Activated CD8-positive, alpha-beta memory T cell treated with anti-CD3 and anti-CD28 coated beads for 1 hour (primary cell): ENCODE measurements at places on chromosomes 2 and 18.

DNA sequence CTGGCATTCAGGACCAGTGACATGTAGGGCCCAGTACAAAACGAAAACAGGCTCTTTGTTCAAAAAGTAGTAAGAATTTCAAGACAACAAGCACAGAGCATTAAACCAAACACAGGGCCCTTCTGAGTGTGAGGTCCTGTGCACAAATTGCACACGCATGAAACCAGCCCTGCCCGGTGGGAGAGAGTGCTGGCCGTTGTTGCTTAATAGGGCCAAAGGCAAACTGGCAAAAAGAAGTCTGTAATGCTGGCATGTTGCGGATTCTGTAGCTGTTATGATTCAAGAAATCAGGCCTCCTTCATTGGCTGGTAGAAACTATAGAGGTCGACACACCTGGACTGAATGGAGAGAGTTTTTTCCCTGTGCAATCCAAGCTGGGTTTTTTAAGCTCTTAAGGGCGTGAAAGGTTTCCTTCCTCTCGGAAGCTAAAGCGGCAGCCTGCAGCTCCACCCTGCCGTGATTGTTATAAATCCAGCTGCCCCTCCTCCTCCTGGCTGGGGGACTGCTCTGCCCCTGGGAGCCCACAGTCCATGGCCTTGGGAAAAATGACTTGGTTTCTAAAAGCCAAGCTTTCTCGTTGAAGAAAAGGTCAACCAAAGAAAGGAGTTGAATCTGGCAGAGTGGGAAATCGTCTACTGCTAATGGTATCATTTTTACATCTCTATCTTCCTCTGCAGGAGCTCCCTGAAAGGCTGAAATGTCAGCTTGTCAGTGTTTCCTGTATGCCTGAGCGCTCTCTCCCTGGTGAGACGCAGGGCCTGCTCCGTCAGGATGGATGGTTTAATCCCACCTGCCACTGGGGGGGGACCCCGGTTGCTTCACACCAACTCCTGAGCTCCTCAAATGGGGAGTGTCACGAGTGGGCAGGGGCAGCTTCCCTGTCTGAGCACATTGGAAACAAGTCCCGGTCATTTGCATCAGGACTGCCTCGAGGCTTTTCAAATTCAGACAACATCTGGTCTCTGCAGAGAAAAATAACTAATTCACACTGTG is 143.6 kb downstream of the ALPK2 start:
- DNase-seq: no peak

DNA sequence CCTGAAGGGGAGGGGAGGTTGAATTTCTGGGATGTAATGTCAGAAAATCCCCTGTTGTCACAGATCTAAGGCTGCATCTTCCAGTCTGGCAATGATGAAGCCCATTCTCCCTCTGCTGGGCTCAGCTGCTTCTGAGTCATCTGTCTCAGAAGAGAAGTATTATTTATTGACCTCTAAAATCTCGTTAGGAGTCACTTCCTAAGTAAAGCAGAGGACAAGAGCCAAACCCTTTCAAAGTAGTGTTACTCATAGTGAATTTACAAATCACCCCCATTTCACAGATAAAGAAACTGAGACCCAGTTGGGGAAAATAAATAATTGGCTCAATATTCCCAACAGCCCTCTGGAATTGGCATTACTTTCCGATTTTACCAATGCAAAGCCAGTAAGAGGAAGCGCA is 167.3 kb upstream of the SKOR2 start:
- DNase-seq: no peak

- DNase-seq: no peak
Measured at GRCh38 chr2:24110660-24111303, 12.4 kb downstream of the PFN4 start.

DNA sequence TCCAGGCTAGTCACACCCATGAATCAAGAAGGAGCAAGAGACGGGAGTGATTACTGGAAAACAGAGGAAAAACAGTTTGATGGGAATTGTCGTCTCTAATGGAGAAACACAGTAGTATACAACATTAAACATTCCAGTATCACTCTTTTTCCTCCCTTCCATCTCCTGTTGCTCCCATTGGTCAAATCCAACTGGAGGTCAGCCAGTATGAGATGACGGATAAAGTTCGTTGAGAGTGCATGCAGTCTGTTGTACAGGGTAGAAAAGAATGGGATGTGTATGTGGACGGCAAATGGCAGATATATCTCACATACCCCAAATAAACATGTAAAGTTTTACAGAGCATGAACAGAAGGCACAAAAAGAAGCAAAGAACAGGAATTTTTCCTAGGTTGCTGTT is 221.9 kb upstream of the TNP1 start:
- no peak for DNase-seq

DNA sequence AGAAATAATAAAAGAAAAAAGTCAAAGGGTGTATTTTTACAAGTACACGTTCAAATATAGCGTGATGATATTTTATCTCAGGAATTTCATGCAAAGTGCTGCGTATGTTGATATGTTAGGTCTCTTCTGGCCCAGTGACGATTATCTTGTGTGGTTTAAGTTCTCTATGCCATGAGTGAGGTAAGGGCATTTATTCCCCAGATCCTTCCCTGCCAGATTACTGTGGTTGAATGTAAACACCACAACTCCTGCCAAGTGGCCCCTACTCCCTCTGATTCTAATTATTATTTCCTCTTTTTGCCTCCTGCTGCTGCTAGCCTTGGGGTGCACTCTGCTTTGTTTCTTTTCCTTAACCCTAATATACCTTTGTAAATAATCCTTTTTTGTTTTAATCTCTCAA is 12.2 kb downstream of the SCN2A start:
- DNase-seq: no peak

GRCh38 chr2:20091305-20091991 is 40.0 kb upstream of the LAPTM4A start:
- no peak for DNase-seq

DNA sequence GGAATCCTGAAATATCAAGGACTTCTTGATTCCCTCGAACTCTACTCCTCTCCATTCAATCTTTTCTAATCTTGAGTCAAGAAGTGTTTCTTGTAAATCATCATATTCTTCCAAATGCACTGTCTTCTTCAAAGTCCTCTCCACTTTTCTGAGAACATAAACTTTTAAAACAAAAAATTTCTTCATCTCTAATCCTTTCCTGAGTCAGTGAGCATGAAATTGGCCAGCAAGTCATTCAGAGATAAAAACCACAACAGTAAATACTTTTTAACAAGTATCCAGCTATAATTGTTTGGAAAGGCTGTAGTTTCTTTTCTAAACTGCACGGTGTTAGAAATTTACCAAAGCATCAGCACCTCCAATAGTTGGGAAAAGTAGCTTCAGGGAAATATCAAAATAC is 312.6 kb upstream of the GALNT5 start:
- DNase-seq: no peak

GRCh38 chr2:123692121-123692520 is 333.0 kb upstream of the CNTNAP5 start:
- DNase-seq: no peak

- DNase-seq: no peak
Measured at GRCh38 chr2:172339371-172340010, 87.9 kb upstream of the ITGA6 start.

- DNase-seq: no peak
Measured at GRCh38 chr18:11871501-11871900, 20.3 kb downstream of the CHMP1B start.
